ENCODE measurements at places on chromosomes 5 and 9.

- DNase-seq, result no peak
These were observed 128.3 kb downstream of the ZCCHC7 start for GRCh38 chr9:37248651-37249163.

GRCh38 chr5:113606298-113607134 lies 93.0 kb downstream of the YTHDC2 start:
- peak; percentile 42 for DNase-seq

GRCh38 chr9:5509573-5509972 lies 758 bp upstream of the PDCD1LG2 start:
- no peak for DNase-seq

DNA sequence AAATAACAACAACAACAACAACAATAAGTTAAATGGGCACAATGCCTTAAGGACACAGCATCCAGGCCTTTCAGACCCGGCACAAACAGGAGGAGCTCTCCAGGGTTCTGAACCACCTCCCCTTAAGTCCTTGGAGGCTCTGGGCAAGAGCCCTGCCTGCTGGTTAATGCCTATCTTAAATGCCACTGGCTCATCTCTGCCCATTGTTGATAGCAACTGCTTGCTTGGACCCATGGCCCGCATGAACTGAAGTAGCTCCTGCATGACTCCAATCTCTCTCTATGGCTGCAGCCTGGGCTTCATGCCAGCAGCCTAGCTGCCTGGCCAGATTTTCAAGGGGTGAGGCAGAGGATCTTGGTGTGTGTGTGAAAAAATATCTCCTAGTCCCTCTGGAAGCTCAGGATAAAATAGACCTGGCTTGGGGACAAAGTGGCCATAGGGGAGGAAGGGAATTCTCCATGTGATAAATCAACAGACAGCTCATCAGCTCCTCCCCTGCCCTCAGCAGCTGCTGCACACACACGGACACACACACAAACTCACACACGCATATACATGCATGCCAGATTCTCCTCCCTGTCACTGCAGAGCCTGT lies 27.4 kb downstream of the FAM219A start:
- no peak for DNase-seq

- DNase-seq, result no peak
These were observed 1.6 kb downstream of the B4GALT1 start for GRCh38 chr9:33165263-33166151.

DNA sequence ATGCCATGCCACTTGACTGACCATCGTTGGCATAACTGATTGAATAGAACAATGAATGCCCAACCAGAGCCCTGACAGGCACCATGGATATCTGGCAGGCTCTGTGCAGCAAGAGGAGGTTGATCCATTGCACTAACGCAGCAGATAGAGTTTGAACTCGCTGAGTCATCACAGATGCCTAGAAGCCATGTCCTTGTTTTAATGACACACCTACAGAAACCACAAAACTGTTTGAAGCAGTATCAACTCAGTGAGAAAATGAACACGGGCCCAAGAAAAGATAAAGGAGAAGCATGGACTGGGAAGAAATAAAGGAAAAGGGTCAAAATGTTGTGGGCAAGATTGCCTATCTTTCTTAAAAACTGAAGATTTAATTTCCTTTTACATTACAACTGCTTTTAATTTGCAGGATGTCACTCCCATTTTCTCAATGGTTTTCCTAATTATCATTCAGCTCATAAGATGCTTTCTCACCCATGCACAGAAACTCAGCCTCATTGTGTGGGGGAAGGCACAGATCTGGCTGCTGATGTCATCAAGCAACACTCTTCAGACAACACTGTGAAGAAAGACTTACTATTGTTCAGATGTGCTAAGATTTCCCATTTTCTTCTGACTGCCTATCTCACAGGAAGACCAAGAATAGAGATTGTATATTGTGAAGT lies 129.0 kb downstream of the PIK3R1 start:
- DNase-seq, result no peak

DNA sequence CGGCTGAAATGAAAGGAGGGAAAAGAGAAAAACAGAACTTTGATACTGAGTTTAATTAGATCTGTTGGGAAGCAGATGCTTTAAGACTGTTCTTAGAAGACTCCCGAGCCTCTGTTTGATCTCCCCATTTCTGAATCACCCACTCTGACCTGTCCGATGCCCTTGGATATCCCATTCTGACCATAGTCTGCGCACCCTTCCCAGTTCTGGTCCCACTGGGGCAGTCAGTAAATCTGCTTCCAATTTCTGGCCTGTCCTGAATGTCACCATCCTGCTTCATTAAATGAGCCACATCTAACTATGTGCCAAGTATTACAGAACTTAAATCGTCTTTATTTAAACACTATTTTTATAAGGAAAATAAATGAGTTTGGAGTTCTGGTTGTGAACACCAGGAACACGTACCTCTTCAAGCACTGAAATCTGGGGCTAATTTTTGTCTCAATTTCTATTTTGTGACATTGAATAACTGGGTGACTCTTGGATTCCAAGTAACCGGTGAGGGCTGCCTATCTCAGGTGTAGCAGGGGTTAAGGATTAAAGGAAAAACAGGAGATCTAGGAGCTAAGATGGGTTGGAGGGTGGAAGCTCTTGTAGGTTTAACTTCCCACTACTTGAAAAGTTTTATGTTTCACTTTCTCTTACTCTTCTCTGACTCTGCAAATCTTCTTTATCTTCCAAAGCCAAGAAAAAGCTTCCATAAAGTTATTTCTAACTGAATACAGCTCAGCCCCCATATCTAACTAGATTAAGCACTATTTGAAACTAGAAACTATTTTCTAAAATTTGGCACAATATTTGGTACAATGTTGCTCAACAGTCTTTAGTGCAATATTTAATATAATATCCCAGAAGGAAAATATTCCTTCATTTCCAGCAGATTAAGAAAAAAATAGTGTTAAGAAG lies 40.1 kb downstream of the ALDH1A1 start:
- no peak for DNase-seq

GRCh38 chr5:176694146-176694545 lies 46.9 kb downstream of the TSPAN17 start:
- no peak for DNase-seq

GRCh38 chr9:137604345-137605086 lies 970 bp upstream of the ARRDC1 start:
- DNase-seq, result no peak

DNA sequence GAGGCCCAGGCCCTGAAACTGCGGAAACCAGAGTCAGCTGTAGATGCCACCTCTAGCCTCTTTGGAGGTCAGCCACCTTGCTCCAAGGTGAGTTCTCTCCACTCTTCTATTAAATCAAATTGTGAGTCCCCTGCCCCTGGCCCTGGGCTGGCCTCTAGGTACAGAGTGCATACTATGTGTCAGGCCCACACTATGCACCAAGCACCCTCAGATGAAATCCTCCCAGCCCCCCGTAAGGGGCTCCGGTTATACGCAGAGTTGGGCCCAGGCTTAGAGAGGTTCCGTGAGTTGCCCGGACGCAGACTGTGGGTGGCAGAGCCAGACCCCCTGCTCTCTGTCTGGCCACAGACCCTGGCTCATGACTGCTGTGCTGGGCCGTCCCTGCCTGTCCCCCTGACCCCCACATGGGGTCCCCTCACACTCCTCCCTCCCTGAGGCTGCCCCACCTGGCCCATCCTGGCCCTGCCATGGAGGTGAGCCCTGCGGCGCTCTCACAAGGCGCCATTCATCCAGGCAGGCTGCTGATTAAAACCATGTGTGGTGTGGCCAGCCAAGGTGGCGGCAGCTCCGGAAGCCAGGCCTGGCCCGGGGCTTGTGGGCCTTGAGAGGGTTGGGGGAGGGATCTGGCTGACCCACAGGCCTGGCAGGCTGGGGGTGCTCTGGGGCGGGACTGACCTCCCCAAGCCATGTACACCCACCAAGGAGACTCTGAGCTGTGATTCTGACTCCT lies 65.5 kb upstream of the SYNPO start:
- DNase-seq, result no peak

- DNase-seq, result no peak
These were observed 477.8 kb downstream of the SPATA31A7 start for GRCh38 chr9:61667559-61668121.

- no peak for DNase-seq
These were observed 60.9 kb upstream of the CACNA1B start for GRCh38 chr9:137816531-137817235.

DNA sequence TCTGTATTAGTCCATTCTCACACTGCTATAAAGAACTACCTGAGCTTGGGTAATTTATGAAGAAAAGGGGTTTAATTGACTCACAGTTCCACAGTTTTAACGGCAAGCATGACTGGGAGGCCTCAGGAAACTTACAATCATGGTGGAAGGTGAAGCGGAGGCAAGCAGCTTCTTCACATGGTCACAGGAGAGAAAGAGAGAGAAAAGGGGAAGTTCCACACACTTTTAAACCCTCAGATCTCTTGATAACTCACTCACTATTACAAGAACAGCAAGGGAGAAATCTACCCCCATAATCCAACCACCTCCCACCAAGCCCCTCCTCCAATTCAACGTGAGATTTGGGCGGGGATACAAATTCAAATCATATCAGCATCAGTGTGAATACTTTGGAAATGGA lies 133.4 kb upstream of the SLC30A5 start:
- no peak for DNase-seq

GRCh38 chr9:109254317-109254716 lies 66.5 kb downstream of the EPB41L4B start:
- no peak for DNase-seq

GRCh38 chr5:171757853-171758535 lies 27.6 kb upstream of the SMIM23 start:
- DNase-seq, result no peak

DNA sequence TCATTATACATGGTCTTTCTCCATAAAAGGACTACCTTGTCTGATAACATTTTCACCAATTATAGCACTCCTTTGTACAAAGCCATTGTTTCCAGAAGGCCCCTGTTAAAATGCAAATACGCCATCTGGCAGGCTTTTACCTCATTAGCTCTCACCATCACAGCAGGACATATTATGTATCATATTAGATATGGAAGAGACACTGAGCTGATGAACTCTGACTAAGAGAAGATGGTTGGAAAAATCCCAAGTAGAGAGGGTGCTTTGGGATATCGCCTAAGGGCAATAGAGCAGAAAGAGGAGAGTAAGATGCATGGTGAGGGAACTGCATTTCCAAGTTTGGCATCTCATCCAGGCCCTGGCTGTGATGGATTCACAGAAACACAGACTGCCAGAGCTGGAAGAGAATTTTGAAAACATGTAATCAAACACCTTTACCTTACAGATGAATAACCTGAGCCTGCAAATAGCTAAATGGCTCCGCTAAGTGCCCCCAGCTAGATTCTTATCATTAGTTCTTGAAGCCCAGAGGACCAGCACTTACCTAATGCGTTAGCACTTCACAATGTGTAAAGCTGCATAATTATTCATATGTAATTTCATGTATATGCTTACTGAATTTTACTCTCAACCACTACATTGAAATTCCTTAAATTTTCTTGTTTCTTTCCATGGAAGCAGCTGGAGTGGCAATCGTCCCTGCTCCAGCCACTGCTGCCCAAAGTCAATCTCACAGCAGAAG lies 393.6 kb upstream of the IZUMO3 start:
- DNase-seq, result no peak

GRCh38 chr5:163306421-163306820 lies 131.0 kb upstream of the CCNG1 start:
- no peak for DNase-seq

DNA sequence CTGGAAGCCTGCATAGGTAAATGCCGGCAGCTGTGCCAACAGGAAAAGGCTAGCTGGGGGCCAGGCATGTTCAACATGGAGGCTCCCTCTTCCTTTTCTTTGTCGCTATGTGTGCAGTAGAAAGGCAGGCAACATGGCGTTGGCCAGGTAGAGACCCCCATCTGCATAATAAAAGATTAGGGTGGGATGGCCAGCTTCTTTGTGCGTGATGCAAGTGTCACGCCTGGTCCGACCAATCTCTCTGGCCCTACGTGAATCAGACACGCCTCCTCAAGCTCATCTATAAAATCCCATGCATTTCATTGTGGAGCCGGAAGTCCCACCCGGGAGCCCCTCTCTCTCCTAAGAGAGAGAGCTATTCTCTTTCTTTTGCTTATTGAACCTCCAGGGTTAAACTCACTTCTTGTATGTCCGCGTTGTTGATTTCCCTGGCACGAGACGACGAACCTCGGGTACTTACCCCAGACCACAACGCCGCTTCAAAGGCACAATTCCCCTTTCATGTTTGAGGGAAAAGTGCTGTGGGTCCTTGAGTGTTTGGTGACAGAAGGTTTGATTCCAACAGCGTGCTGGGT lies 25.0 kb upstream of the C5orf47 start:
- DNase-seq, result no peak

- DNase-seq, result no peak
These were observed 47.6 kb upstream of the JAK2 start for GRCh38 chr9:4937446-4937845.

GRCh38 chr5:161700065-161700464 lies 14.5 kb downstream of the GABRA6 start:
- no peak for DNase-seq

DNA sequence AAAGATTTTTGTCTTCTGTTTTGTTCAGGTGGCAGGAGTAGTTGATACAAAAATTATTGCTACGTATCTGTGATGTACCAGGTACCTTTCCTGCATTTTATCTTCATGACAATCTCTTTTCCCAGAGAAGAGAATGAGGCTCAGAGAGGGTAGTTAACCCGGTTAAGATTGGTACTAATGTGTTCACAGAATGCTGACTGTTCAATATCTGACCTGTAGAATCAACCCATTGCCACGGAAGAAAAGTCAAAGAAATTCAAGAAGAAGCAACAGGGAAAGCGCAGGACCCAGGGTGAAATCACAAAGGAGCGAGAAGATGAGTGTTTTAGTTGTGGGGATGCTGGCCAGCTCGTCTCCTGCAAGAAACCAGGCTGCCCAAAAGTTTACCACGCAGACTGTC lies 11.8 kb downstream of the RAB24 start:
- DNase-seq, result no peak

DNA sequence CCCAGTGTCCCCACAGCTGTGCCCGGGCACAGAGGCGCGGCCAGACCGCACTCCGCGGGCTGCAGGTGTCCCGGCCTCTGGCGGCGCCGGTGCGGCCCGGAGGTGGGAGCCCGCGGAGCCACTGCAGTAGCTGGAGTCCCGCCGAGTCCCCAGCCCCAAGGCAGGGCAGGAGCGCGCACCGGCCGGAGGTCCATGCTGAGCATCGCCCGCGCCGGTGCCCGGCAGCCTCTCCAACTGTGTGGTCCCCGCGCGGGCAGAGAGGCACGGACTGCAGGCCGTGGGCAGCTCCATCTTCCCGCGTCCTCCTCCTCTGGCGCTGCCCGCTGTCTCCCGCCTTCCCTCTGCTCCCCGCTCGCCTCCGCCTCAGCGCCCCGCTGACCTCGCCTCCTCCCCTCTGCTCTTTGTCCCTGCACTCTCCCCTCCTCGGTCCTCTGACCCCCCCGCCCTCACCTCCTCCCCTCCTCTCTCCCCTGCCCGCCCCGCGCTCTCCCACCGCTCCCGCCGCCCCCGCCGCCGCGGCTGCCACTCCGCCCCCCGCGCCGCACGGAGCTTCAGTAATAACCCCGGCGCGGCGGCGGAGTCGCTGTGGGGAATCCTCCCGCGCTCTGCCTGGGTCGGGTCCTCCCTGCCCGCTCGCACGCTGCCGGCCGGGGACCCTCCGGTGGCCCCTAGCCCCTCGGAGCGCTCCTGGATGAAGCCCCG lies at the start of gene ADAMTS16:
TSS of gene ADAMTS16 (plus strand) at position 554 of the 702 bp plus-strand sequence. CDS start at position 692, 138 bp downstream.
- DNase-seq, result no peak

- DNase-seq, result no peak
These were observed 25.9 kb downstream of the SH3TC2 start for GRCh38 chr5:149036970-149037369.

Measured in SK-N-MC (cell line).